Dermis blood vessel endothelial cell (primary cell): ENCODE measurements at places on chromosomes 5 and 9.

GRCh38 chr5:142015781-142016533 is 3.1 kb upstream of the GNPDA1 start:
- DNase-seq, result peak; percentile 89

- no peak for DNase-seq
Measured at GRCh38 chr5:19555876-19556275, 432.1 kb downstream of the CDH18 start.

GRCh38 chr5:132190161-132190817 is 37.4 kb downstream of the P4HA2 start:
- DNase-seq, result peak; percentile 85

DNA sequence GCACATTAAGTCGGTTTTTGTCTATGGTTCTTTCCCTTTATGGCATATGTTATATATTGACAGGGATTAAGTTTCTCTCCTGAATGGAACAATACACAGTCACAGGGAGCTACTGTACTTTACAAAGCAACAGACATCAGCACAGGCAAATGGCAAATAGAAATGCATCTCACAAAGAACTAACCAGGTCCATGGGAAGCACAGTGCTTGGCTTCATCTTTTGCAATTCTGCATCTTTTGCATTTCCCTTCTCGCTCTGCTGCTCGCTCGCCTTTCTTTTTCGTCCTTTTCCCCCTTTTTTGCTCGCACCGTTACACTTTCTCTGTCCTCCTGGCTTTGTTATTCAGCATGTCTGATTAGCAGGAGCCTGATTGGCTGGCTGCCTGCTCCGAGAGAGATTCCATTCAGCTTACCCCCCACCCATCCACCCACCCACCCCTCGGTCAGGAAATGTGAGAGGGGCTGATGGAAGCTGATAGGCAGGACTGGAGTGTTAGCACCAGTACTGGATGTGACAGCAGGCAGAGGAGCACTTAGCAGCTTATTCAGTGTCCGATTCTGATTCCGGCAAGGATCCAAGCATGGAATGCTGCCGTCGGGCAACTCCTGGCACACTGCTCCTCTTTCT is at the start of gene ADAMTSL1:
TSS of gene ADAMTSL1 (plus strand) at position 502 of the 628 bp plus-strand sequence. CDS start at position 582, 80 bp downstream.
- DNase-seq, result peak; percentile 91

- DNase-seq, result no peak
Measured at GRCh38 chr5:35026941-35027340, 20.8 kb downstream of the AGXT2 start.

DNA sequence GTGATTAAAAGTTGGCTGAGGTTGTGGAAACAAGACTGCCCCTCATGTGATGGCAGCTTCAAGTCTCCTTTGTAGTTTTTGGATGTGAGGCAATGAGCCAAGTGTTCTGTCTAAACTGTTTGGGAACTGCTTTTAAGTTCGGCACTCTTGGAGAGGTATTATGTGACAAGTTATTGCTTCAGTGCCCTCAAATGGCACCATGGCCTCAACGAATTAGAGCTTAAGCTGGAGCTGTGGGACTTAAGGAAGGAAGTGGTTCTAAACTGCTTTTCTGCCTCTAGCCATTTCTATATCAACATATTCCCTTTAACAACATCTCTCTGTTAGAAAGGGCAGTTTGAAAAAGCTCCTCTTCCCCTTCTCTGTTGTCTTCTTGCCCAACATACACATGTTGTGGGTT is 227.7 kb downstream of the RFK start:
- DNase-seq, result no peak
